ENCODE measurements at places on chromosomes 1 and 21.

GRCh38 chr1:107141491-107142126 lies 770 bp downstream of the NTNG1 start:
- peak; percentile 4 for DNase-seq

- DNase-seq: no peak
Measured at GRCh38 chr1:40530735-40531380, 579 bp upstream of the ZNF684 start.

GRCh38 chr1:36408479-36408878 lies 10.8 kb upstream of the LSM10 start:
- DNase-seq: no peak

- DNase-seq: no peak
Measured at GRCh38 chr1:198283222-198283621, 126.4 kb downstream of the NEK7 start.

DNA sequence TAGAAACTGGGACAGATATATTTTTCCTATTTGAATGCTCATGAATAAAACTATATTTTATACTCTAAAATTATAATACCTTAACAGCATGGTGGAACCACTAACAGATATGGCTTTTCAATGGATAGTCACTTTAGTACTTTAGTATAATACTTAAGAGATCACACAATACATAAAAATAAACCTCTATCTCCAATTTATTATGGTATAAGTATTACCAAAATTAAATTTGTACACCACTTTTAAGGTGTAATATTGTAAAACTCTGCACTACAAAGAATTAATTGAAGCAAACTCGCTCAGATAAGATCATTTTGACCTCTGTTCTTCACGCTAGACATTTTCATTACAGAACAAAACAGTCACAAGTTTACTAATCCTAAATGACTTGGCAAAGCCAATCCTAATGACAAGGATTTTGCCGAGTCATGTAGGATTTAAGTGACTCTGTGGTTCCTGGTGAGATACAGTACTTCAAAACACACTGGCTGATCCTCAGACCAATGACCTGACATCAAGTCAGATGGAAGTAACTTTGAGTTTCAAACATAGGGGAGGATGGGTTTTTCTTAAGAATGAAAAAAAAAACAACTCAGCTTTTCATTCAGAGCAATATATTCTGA lies 200.6 kb downstream of the SMYD3 start:
- DNase-seq: no peak

GRCh38 chr1:163047951-163048659 lies 21.1 kb upstream of the RGS4 start:
- no peak for DNase-seq

GRCh38 chr21:39220150-39220549 lies 36.9 kb upstream of the PSMG1 start:
- no peak for DNase-seq

- DNase-seq: no peak
Measured at GRCh38 chr1:40313329-40313957, 3.6 kb downstream of the COL9A2 start.

All from stimulated activated CD4-positive, alpha-beta T cell treated with anti-CD3 and anti-CD28 coated beads, Interleukin-4, amount 100 ng/mL, for 4 hours (primary cell).